Fibroblast of skin of abdomen (primary cell): ENCODE measurements at places on chromosomes 5 and 9.

- DNase-seq: peak; percentile 88
Measured at GRCh38 chr5:56710826-56711590, 104.3 kb upstream of the MAP3K1 start.

DNA sequence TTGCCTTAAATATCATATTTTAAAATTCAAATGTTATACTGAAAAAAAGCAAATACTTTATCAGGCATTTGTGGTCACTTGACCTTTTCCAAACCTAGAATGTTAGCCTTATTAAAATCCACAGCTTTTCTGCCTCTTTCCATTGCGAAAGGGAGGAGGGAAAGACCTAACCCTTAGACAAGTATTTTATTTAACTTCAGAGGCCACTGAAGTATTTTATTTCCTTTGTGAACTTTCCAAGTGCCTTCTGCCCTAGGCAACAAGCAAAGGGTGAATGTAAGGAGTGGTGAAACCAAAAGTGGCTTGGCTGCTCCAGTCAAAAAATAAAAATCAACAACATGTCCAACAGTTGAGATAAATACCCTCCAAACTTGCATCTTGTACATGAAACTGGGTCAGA lies 376.1 kb downstream of the EFNA5 start:
- no peak for DNase-seq

GRCh38 chr5:123124859-123125595 lies 36.0 kb downstream of the PRDM6 start:
- DNase-seq: peak; percentile 55

GRCh38 chr9:123643518-123643917 lies 286.4 kb downstream of the DENND1A start:
- DNase-seq: no peak
